Activated T-helper 2 cell treated with anti-CD3 and anti-CD28 coated beads, Interferon-gamma antibody, Interleukin-2, Interleukin-4, amounts not matched to agents 10 μg/mL and 5 μg/mL and 100 μg/mL, durations not matched to agents 14 hours and 24 hours and 36 hours (primary cell): ENCODE measurements at places on chromosomes 12 and 14.
A peak's percentile ranks its signal among the peaks of the same experiment; 100 is the strongest.

DNA sequence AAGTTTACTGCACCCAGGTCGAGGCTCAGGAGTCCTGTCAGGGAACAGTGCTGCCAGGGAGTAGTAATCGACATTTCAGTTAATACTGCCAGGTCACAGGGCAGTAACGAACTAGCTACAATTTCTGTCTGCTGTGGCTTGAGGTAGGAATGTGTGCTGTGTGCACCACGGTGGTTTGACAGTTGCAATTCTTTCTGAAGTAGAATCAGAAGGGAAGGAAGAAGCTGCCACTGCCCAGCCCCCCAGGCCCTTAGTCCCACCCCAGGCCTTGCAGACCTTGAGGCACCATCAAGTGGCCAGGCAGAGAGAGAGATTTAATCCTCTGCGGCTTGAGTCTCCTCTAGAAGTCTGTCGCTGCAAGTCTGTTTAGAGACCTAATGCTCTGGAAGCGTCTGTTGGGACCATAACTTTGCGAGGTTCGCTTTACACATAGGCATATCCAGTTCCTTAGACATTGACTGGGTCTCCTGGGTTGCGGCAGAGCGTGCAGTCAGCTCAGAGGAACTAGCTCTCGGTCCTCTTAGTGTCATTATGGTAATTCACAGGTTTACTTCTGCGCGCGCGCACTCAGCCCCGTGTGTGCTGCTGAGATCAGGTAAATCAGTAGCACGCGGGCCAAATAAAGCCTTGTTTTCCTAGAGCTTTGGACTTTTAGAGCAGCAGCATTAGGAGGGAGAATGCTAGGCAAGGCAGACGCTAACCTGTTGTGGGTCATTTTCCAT, 9.8 kb downstream of the NKX2-1 start:
- no peak for DNase-seq
- H3K27ac ChIP-seq, result no peak overlapping the region
- H3K27me3 ChIP-seq, result peaks cover 85% of the 10 kb centered on the region
- H3K4me1 ChIP-seq, result peaks cover under 1% of the 10 kb centered on the region

- peaks cover 5% of the 10 kb centered on the region for H3K4me1 ChIP-seq
- peaks cover 10% of the 10 kb centered on the region for H3K27me3 ChIP-seq
- no peaks in the 10 kb centered on the region for H3K36me3 ChIP-seq
- H3K4me3 ChIP-seq, result no peak overlapping the region
- H3K27ac ChIP-seq, result no peak overlapping the region
- no peak for DNase-seq
Measured at GRCh38 chr12:66398931-66399910, 96.9 kb downstream of the HELB start.

GRCh38 chr14:63011623-63012022, 33.6 kb downstream of the KCNH5 start:
- no peak overlapping the region for H3K27ac ChIP-seq
- H3K36me3 ChIP-seq, result no peaks in the 10 kb centered on the region
- H3K27me3 ChIP-seq, result no peaks in the 10 kb centered on the region
- H3K4me3 ChIP-seq, result no peak overlapping the region
- no peak for DNase-seq

DNA sequence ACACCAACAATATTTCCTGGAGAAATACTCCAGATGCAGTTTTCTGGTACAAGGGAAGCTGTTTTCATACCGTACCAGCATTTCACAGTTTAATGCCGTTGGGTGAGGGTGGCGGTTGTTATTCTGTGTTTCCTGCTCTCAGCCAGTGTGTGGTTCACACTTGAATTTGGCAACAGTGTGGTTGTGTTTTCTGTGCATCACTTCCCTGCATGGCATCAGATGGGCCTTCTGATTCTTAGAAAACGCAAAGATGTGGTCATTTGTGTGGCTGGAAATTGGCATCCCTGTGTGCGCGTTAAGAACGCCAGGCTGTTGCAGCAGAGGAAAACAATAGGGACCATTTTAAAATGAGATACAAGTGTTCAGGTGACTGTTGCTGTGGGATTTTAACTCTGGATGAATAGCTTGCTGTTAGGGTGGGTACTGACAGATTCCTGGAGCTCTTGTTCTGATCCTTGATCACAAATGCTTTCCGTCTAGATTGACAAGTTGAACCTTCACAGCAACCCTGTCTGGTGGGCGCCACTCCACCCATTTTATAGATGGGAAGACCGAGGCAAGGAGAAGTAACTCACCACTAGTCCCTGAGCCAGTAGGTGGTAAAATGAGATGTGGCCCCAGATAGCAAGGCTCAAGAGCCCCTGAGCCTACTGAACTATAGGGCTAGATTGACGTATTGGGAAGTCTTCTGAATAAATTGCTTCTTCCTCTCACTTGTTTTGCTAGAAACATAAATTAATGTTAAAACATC, 231.2 kb downstream of the CHST11 start:
- H3K27me3 ChIP-seq, result no peaks in the 10 kb centered on the region
- peak; percentile 52 for DNase-seq
- peaks cover 56% of the 10 kb centered on the region for H3K36me3 ChIP-seq

GRCh38 chr14:67943947-67944346, 124.4 kb downstream of the RAD51B start:
- peaks cover 5% of the 10 kb centered on the region for H3K27me3 ChIP-seq
- no peak overlapping the region for H3K4me3 ChIP-seq
- H3K27ac ChIP-seq, result no peak overlapping the region
- H3K36me3 ChIP-seq, result no peaks in the 10 kb centered on the region
- H3K4me1 ChIP-seq, result peaks cover 2% of the 10 kb centered on the region

DNA sequence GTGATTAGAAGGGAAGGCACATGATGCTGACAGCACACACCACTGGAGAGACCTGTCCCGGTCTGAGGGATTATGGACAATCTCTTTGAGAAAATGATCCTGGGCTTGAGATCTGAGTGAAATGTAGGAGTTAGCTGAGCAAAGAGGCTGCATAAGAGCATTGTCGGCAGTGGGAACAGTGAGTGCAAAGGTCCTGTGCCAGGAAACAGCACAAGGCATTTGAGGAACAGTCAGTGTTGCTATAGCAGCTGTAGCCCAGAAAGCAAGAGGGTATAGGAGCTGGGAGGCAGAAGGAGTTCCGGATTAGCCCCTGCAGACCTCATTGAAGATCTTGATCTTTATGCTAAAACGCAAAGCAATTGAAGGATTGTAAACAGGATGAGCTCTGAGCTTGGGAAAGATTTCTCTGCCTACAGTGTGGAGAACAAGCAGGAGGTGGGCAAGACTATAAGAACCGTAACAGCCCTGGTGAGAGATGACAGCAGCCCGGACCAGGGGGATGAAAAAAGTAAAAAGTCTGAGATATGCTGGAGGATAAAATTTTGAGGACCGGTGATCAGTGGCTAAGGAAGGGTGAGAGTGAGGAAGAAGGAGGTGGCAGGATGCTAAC, 28.5 kb downstream of the CFL2 start:
- H3K36me3 ChIP-seq, result no peaks in the 10 kb centered on the region
- no peak overlapping the region for H3K4me3 ChIP-seq
- H3K27me3 ChIP-seq, result peaks cover 10% of the 10 kb centered on the region
- no peak overlapping the region for H3K27ac ChIP-seq
- H3K4me1 ChIP-seq, result peaks cover 10% of the 10 kb centered on the region

DNA sequence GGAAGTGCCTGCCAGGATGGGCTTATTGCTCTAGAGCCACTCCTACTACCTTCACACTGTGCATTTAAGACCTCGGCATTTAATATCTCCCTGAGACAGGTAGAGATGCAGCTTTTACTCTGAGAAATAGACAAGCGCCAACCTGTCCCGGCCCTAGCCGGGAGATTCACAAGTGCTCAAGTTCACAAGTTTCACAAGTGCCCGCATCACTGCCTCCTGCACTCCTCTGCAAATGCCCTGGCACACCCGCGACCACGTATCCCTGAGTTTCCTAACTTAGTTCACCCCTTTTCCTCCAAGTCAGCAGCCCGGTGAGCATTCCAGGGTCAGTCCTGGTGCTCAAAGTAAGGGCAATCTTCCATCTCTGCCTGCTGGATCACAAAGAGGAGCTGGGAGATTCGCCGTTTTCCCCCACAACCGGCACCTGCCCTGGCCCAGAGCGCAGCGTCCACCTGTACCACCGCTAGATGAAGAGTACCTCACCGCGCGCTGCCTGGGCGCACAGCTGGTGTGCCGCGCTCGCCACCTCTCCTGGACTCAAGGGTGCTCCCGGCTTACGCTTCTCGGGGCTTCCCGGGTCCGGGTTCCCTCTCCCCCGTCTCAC, 5.0 kb upstream of the SLC38A4 start:
- H3K27me3 ChIP-seq, result peaks cover 71% of the 10 kb centered on the region
- no peak overlapping the region for H3K27ac ChIP-seq
- peaks cover 7% of the 10 kb centered on the region for H3K4me1 ChIP-seq
- no peak for DNase-seq

DNA sequence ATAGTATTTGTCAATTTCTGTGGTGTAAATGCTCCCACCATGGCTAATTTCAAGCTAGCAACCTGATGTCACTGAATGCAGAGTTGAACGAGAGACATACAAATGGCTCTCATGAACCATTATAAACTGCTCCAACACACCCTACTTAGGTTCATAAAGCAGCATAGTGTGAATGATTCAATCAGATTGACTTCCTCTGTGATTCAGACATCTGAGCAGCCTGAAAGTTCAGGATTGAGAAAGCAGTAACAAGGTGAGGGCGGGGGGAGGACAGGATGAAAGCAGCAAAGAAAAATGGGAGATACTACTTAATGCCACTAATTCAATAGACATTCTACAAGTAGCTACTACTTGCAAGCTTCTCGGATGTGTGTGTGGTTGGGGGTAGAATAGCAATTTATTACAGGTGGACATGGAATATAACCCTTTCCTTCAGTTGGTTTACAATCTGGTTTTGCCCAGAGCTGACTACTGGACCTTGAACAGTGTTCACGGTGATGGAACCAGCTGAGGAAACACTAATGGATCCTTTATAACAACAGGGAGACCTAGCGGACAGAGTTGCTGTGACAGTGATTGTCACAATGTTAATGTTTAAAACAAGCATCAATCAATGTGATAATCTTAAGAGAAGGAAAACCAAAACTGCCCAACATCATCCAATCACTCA, 52.5 kb upstream of the PELI2 start:
- H3K27me3 ChIP-seq, result peaks cover 8% of the 10 kb centered on the region
- no peak overlapping the region for H3K27ac ChIP-seq
- no peak overlapping the region for H3K4me3 ChIP-seq
- H3K36me3 ChIP-seq, result no peaks in the 10 kb centered on the region
- H3K4me1 ChIP-seq, result no peaks in the 10 kb centered on the region

DNA sequence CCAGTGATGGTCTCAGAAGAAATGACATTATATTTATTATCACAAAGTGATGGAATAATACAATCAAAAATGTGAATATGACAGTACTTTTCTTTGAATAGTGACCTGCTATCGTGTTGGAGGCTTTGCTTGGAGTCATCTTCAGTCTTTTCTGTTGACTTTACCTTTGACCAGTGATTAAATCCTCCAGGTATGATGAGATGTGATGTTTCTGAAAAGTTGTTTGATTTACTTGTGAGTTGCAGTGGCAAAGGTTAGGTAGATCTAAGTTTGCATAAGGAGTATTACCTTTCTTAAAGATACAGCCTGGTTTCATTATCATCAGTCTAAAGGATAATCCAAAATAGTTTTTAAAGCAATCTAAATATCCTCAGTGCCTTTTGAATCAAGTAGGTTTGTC, 4.6 kb downstream of the TCP11L2 start:
- H3K36me3 ChIP-seq, result no peaks in the 10 kb centered on the region
- H3K27ac ChIP-seq, result no peak overlapping the region
- peaks cover 25% of the 10 kb centered on the region for H3K4me1 ChIP-seq
- no peak overlapping the region for H3K4me3 ChIP-seq
- DNase-seq, result no peak

DNA sequence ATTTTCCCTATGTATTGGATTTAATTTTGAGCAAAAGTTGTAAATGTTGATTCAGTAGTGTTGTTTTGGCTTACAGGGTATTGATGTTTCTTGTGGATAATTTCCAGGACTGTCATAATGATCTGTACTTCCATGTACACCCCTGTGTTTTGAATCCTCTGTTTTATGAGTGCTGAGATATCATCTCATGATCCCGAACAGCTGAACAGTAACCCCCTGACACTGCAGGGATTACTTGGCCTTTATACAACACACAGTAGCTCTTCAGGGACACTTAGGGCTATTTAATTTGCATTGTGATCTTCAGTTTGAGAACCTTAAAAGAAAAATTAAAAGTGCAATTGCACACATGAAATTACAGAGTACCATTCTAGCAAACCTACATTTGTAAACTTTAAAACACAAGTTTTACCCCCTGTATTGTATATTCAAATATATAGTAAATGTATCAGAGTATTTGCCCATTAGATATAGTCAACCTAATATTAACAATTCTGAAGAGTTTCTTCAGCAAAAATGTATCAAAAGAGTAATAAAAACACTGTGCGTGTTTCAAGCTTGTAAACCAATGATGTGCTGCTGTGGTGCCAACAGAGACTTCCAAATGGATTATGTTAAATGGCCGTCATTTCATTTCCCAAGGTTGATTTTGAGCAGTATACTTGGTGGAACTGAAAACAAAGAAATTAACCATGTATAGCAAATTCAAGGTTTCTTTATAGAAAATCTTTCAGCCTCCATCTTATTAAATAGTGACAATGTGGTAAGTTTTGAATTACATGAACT, 27.9 kb upstream of the MYF6 start:
- DNase-seq, result no peak
- no peak overlapping the region for H3K27ac ChIP-seq

DNA sequence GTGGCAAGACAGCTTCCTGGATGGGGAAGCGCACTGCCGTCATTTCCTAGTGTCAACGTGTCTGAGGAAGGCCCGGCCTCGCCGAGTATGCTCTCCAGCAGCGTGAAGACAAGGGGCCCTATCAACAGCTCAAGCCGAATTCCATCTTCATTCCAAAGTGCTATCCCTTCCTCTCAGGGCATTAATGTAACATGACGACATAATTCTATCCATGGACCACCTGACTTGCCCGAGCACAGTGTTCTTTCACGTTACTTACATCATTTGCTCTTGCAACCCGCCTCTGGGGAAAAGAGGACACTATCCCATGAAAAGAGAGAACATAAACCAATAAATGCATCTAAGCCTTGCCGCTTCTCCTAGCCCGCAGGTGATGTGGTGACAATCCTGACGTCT, 22.9 kb downstream of the CCDC92 start:
- H3K36me3 ChIP-seq, result no peaks in the 10 kb centered on the region
- H3K27me3 ChIP-seq, result no peaks in the 10 kb centered on the region
- DNase-seq, result no peak
- H3K27ac ChIP-seq, result no peak overlapping the region
